ENCODE measurements at places on chromosomes 16 and 17.

GRCh38 chr16:55732496-55732895 is 76.7 kb downstream of the SLC6A2 start:
- DNase-seq, result no peak

- DNase-seq, result no peak
These were observed 25.7 kb downstream of the KATNB1 start for GRCh38 chr16:57761301-57761700.

DNA sequence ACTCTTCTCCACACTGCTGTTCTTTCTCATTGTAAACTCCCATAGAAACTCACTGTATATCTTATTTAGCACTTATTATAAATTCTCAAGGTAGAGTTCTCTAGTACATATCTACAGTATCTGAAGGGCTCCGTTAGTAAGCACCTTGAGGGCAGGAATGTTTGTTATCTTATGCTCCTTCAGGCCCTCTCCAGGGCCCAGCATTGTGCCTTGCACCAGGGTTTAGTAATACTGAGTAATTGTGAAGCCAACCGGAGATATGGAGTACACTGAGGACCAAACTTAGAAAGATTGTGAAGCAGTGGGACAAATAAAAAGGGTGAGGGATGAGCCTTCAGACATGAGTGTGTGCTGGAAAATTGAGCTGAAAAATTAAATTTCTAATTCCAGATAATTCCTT is 26.4 kb downstream of the RNF43 start:
- no peak for DNase-seq

DNA sequence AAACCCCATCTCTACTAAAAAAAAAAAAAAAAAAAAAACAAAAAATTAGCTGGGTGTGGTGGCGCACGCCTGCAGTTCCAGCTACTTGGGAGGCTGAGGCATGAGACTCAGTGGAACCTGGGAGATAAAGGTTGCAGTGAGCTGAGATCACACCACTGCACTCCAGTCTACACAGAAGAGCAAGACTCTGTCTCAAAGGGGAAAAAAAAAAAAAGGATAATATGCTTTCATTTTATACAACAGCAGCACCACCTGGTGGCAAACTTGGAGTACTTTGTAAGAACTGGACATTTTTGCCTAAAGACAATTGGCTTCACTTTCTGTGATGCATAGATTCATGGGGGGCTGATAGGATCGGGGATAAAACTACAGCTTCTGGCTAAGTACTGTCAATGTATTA is 8.5 kb downstream of the CHTF8 start:
- DNase-seq, result peak; percentile 77

DNA sequence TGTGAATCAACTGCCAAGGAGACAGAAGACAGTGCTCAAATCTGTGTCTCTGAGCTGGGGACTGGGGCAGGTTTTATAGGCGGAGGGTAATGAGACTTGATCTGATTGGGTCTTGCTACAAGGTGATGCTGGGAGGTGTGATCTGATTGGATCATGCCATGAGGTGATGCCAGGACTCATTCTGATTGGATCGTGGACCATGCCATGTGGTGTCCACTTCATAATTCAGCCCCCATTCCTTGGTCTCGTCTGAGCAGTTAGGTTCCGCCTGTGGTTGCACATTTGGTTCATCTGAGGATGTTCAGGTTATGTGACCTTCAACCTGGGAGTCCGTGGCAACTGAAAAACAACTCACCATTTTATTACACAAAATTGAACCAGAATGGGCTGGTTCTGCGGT is 41.0 kb downstream of the OTOA start:
- no peak for DNase-seq

- peak; percentile 12 for DNase-seq
These were observed 24.7 kb downstream of the CALB2 start for GRCh38 chr16:71383054-71383773.

- DNase-seq, result no peak
These were observed 1.2 kb downstream of the GSG1L start for GRCh38 chr16:28062261-28062846.

DNA sequence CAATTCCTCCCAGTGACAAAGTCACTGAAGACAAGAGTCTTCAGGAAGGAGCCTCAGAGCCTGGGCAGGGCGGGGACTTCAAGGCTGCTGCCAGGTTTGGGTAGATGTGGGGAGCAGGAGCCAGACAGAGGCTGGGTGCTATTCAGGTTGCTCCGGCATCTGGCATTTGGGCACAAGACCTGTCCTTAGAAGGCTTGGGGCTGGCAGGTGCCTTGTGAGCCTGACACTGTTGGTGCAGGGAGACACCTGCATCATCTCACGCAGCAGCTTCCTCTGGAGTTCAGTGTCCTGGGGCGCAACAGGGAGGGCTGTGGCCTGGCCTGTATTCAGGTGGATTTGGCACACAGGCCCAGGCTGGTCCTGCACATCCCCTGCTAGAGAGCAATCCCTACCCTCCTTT is 65.0 kb downstream of the MPRIP start:
- no peak for DNase-seq

- DNase-seq, result no peak
These were observed 575.5 kb upstream of the C16orf82 start for GRCh38 chr16:26491101-26491670.

- DNase-seq, result peak; percentile 35
These were observed 7.6 kb downstream of the SYT17 start for GRCh38 chr16:19175492-19176262.

DNA sequence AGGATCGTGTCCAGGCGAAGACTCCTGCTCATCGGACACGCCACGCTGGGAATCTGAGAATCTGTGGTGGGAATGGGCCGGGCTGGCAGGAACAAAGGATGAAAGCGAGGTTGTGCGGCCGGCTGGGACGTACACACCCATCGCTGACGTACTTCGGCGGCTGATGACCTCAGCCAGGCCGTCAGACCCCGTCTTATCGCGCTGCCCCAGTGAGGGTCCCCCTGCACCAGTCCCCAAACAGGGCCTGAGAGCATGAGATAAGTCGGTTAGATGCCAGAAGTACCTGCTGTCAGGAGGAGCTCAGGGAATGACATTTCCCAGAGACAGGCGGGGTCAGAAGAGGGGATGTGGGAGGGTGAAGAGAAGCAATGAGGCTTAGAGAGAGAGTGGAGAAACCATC is 16.0 kb upstream of the SP6 start:
- DNase-seq, result peak; percentile 45

DNA sequence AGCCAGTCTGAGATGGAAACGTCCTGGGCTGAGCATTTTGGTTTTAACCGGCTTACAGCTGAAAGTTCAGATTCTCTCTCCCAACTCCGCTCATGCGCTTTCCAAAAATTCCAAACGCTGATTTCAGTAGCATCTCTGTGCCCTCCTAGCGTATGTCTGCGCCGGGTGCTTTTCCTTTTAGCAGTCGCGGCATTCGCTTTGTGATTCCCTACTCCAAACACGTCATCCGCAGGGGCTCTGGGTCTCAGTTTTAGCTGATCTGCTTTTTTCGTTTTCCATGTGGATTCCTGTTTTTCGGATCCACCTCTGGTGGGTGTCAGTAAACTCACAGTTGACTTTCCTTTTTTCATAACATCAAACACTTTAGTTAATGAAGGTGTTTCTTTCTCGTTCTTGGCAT is 22.1 kb upstream of the TVP23A start:
- no peak for DNase-seq

- no peak for DNase-seq
These were observed 109.4 kb downstream of the RBFOX1 start for GRCh38 chr16:7442050-7442449.

- peak; percentile 53 for DNase-seq
These were observed 48.5 kb upstream of the HELZ start for GRCh38 chr17:67293251-67294203.

DNA sequence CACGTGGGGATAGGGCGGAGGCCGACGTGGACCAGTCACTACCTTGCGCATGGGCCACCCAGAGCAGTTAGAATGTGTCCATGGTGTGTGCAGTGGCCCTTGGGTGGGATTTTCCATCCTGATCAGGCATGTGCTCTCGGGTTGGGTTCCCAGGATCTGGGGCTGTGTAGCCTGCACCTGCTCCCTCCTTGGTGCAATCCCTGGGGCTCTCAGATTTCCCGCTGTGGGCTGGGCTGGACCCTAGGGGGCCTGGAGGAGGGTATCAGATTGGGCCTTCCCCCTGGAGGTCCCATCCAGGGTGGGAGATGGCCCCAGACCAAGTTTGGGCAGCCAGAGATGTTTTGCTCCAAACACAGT is 1.3 kb downstream of the SMTNL2 start:
- DNase-seq, result no peak

GRCh38 chr16:10136916-10137315 is 45.3 kb downstream of the GRIN2A start:
- no peak for DNase-seq

DNA sequence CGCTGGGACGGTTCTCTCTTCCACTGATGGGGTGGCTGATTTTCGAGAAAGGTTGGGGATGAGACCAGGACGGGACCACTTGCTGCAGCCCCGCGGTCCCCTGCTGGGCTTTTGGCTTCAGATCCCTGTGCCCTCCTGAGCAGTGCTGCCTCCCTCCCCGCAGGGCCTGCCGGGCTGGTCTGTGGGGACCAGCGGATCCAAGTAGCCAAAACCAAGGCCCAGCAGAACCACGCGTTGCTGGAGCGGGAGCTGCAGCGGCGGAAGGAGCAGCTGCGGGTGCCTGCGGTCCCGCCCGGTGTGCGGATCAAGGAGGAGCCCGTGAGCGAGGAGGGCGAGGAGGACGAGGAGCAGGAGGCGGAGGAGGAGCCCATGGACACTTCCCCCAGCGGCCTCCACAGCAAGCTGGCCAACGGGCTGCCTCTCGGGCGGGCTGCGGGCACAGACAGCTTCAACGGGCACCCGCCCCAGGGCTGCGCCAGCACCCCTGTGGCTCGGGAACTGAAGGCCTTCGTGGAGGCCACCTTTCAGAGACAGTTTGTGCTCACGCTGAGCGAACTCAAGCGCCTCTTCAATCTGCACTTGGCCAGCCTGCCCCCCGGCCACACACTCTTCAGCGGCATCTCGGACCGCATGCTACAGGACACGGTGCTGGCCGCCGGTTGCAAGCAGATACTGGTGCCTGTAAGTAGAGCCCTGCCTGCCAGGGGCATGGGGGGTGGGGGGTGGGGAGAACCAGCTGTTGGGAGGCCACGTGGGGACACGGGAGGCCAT is 28.6 kb downstream of the POLR3E start:
- no peak for DNase-seq

DNA sequence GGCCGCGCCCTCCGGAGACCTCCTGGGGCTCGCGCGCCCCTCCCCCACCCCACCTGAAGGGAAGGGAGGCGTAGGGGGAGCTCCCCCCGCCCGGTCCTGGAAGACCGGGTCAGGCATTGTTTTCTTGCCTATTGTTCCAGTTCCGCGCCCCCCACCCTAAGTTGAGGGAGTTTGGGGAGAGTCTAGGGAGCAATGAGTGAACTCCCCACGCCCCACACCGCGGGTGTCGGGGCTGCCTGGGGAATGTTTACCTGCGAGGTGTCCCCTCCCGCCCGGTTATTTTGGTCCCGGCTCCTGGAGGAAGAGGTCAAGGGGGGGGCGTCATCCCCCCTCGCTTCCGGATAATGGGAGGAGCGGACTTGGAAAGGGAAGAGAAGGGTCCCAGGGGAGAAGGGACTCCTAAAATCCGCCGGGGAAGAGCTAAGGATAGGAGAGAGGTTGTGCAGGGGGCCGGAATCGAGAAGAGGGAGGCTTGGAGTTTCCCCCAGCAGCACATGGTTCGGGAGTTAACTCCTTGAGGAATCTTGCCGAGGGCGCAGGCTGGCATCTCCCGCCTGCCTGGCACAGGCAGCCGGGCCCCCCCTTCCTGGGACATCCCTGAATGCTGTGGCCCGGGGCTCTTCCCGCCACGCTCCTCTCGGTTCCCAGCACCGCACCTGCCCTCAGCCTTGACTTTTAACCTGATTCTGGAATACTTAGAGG is 881 bp downstream of the MLLT6 start:
- peak; percentile 50 for DNase-seq

DNA sequence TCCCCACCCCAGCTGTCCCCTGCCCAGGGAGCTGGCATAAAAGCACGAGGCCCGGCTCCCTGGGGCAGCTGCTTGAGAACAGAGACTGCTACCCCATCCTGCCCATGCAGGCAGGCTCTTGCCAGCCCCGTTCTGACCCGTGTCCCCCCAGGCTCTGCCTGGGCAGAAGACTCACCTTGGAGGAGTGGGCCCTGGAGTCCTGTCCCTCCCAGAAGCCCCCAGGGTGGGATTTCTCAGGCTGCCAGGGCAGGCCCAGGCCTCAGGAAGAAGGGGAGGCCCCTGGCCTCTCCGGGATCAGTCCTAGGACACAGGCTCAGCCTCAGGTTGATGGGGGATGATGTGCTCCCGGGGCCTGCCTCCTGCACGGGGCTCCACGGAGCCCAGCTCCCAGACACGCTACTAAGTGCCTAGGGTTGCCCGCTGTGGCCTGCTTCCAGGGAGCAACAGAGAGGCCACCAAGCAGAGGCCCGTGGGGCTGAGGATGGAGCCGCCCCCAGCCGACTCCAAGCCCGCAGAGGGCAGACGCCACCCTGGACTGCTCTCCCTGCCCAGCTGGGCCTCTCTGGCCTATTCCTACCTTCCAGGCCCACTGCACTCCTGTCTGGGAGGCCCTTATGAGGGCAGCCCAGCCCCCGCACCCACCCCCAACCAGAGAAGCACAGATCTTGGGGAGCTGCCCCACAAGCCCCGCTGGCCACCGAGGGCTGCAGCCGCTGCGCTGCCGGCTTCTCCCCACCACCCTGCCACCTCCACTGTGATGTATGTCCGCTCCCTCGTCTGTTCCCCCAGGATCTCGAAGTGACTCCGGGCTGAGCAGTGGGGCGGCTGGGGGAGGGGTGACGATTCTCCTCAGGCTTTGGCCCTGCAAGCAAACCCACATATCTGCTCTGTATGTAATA is 1.7 kb downstream of the NME3 start:
- DNase-seq, result no peak

DNA sequence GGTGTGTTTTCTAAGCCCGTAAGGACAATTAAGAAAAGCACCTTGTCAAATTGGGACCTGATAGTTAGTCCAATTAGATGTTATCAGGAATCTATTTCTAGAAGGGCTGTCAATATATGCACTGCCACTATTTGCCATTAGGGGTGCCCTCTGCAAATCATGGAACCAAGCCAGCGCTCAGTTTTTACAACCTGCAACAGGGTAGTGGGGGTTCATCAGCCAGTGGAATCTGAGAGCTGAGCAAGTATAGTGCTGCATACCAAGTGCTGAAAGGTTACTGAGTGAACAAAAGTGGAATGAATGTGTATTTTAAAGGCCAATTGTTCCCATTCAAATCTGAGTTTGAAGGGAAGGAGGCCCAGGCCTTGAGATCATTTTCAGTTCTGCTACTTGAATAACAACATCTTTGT is 10.4 kb downstream of the PRR11 start:
- peak; percentile 42 for DNase-seq

DNA sequence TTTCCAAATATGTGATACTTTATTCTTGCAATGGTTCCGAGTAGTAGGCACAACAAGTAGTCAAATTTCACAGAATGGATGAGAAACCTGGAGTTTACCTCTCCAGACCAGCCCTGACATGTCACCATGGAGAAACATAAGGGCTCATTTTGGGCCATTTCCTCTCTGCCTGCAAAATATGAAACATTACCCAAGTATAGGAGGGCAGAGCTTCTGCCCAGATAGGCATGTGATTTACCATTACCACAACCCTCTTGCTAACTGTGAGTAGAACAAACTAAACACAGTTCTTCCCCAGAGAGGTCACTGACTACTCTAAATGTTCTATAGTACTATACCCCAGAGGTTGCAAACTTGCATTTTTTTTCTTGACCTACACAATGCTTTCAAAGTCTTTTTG is 15.7 kb upstream of the KPNB1 start:
- DNase-seq, result no peak

- DNase-seq, result no peak
These were observed 87.8 kb downstream of the WNT3 start for GRCh38 chr17:46730679-46731078.

- peak; percentile 78 for DNase-seq
These were observed 30.8 kb upstream of the RBBP6 start for GRCh38 chr16:24508614-24509013.

Measured in fibroblast of mammary gland (primary cell).